ENCODE measurements at places on chromosomes 12 and 14. TPM values are rescaled to one million over a fixed set of nuclear protein-coding genes. Genes with fewer than 3 reads are reported as not detected.

GRCh38 chr12:78767264-78767981, 97.2 kb upstream of the SYT1 start:
- DNase-seq = no peak

GRCh38 chr14:58258156-58258555, 13.5 kb downstream of the PSMA3 start:
- no peak for DNase-seq

DNA sequence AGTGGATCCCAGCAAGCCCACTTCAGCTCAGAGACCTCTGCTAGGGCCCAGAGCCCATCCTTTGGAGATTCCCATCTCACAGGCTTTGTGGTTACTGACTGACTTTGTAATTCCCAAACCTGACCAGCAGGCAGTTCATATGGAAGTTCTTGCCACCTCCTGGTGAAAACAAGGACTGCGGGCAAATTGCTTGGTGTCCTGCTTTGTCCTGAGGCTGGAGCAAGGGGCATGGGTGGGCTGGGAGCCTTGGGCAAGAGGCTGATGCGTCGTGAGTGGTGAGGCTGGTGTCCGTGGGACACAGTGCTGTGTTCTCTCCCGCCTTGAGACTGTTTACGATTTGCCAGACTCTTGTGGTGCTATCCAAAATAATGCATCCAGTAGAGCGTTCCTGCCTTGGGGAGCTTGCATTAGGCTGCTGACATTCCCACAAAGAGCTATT, 91.0 kb downstream of the LRRC74A start:
- DNase-seq = no peak

DNA sequence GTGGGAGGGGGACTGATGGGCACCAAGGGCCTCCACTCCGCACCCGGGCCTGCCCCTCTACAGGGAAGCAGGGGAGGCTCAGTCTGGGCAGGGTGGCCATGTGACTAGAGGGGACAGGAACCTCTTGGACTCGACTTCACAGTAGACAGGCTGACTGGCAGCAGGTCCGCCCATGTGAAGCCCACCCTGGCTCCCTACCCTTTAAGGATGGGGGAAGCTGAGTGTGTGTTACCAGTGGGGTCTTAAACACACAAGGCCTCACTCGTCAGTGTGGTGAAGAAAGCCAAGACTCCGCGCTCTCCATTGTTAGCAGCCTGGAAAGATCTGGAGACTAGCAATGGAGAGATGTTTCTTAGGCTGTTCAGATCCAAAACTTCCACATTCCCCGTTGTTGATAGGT, 52.4 kb downstream of the ANAPC7 start:
- no peak for DNase-seq

GRCh38 chr12:44225149-44225510, 389.2 kb downstream of the TMEM117 start:
- no peak for DNase-seq

DNA sequence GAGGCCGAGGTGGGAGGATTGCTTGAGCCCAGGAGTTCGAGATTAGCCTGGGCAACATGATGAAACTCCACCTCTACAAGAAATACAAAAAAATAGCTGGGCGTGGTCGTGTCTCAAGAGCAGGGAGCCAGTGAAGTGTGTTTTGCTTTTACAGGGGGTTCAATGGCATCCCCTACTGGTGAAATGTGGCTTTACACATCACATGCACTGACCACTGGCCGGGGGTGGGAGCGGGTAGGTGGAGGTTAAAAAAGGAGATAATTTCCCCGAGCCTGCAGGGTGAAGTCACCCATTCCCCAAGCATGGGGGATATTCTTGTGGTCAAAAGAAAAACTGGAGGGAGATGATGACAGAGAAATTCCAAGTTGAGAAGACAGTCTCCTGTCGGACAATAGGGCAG, 63.6 kb upstream of the PWP1 start:
- DNase-seq = no peak

Gene HOXC4
- total RNA-seq = 0.22 TPM

Gene MEG3
- 9.0 TPM for total RNA-seq

Gene CD27
- total RNA-seq = 0.30 TPM

Data from heart right ventricle (tissue), 16 donors.